Breast epithelium (tissue), 4 donors: ENCODE measurements at places on chromosomes 12 and 14. TPM values are rescaled to one million over a fixed set of nuclear protein-coding genes. Genes with fewer than 3 reads are reported as not detected.

GRCh38 chr12:53674977-53675700 is 744 bp downstream of the ATP5MC2 start:
- no peak for DNase-seq

GRCh38 chr12:20508962-20509361 is 140.6 kb downstream of the PDE3A start:
- DNase-seq = no peak

GRCh38 chr12:131441060-131441396 is 269.9 kb upstream of the SFSWAP start:
- no peak for DNase-seq

DNA sequence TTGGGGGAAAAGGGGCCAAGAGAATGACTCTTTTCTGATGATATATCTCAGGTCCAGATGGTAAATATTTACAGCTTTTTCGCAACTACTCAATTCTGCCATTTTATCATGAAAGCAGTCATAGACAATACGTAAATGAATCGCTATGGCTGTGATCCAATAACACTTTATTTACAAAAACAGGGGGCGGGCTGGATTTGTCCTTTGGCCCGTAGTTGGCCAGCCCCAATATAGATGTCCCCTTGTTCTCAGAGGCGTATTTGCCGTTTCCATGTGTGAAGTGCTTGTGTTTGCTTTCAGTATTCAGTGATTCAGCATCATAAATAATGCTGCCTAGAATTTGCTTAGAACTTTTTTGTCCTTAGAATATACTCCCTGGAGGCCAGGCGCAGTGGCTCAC is 77.2 kb downstream of the CCDC92 start:
- no peak for DNase-seq

- DNase-seq = no peak
Observed at GRCh38 chr14:83473416-83474235, 1940.0 kb upstream of the SEL1L start.

GRCh38 chr12:93360688-93361087 is 17.0 kb upstream of the NUDT4 start:
- DNase-seq = no peak

GRCh38 chr12:106782619-106783018 is 8.1 kb downstream of the RIC8B start:
- no peak for DNase-seq

DNA sequence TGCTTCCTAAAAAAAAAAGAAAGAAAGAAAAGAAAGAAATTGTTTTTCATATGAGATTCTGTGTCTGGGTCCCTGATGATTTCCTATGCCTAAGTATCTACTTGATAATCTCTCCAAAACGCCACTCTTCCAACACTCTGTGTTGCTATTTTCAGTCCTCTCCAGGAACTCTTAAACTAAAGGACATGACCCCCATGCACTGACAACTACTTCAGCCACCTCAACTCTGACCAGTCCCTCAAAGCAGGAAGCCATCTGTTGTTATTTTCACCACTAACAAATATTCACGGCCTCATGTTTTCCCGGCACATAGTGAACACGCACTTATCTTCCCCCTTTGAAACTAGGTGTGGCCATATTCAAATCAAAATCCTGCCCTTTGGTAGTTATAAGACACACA is 259.3 kb downstream of the PPFIA2 start:
- DNase-seq = no peak

DNA sequence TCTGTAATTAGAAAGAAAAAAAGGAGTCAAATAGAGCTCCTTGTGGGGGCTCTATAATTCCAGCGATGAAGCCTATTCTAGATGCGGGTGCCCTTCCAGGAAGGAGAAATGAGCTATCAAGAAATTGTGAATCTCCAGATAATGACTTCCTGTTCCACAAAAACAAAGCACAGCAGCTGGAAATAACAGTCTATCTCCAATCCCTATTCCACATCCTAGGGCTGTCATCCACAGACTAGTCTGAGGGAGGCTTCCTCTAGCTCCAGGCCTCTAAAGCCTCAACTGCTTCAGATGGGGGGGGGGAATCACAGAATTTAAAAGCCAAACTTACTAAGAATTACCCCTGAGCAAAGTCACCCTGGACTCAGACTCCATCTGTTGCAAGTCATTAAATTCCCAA is 77.4 kb upstream of the GTF2A1 start:
- no peak for DNase-seq

DNA sequence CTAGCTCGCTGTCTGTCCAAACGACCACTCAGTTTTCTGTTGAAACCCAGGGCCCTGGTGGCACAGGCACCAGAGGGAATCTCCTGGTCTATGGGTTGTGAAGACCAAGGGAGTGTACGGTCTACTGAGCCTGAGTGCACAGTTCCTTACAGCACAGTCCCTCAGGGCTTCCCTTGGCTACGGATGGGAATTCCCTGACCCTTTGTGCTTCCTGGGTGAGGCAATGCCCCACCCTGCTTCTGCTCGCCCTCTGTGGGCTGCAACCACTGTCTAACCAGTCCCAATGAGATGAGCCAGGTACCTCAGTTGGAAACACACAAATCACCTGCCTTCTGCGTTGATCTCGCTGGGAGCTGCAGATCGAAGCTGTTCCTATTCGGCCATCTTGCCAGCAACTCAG is 22.6 kb downstream of the GPHN start:
- DNase-seq = no peak

GRCh38 chr12:27344246-27344645 is 11.6 kb downstream of the BMAL2 start:
- no peak for DNase-seq

- DNase-seq = no peak
Observed at GRCh38 chr12:27550653-27550975, 26.6 kb downstream of the PPFIBP1 start.

DNA sequence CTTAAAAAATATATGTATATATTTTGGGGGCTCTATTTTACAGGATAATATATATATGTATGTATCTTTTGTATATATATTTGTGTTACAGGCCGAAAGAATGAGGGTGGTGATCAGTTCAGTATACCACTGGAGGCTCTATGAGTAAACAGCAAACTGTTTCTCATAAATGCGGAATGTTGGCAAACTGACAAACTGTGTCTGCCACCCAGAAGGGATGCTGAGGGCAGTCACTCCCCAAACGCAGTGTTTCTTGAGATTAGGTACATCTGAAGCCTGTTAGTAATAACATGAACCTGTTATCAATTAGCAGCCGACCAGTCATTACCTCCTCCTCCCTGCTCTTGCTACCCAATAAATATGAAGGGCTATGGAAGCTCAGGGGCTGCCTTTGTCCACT is 20.8 kb downstream of the TNFAIP2 start:
- DNase-seq = no peak

GRCh38 chr14:101105045-101105444 is 201.5 kb upstream of the RTL1 start:
- DNase-seq = no peak

DNA sequence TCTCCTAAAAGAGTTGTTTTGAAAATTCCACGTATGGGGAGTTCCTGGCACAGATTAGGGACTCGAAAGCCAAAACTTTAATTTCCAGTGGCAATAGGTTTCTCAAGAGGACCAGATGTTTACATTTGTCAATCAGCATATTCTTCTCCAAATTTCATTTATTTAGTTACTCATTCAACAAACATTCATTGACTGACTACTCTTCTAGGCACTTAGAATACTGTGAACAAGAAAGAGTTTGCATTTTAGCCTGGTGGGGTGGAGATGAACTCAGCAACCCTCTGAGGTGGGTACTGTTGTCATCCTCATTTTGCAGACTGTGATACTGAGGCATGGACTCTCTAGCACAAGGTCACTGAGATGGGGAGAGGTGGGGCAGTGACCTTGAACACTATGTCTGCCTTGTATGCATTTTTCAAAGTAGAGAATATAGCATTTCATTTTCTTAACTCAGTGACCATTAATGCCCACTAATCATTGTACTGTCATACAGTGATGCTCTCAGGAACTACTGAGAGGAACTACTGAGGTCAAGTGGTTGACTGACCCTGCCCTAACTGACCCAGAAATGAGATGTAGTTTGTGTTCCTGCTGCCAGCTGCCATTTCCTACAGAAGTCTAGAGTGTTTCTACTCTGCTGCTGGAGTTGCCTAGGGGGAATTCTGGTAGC is 2.2 kb downstream of the L3HYPDH start:
- DNase-seq = no peak

GRCh38 chr14:101235335-101236103 is 325.8 kb upstream of the DIO3 start:
- DNase-seq = no peak

DNA sequence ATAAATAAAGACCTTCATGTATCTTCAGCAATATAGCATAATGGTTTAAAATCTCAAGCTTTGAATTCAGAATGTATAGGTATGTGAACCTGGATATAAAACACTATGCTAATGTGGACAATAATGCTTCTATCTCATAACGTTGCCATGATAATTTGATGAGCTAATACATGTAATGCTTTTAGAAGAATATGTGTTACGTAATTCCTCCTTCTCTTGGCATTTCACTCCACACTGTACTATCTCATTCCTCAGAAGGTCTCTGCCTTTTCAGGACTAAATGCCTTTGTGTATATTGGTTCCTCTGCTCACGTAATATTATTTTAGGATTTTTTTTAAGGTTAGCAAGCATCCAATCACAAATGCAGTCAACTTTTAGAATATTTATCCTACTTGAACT is 86.5 kb downstream of the FOXA1 start:
- DNase-seq = no peak

- no peak for DNase-seq
Observed at GRCh38 chr14:104094709-104095425, 9.4 kb downstream of the ASPG start.

GRCh38 chr12:57154804-57155434 is 7.5 kb upstream of the LRP1-AS start:
- no peak for DNase-seq

DNA sequence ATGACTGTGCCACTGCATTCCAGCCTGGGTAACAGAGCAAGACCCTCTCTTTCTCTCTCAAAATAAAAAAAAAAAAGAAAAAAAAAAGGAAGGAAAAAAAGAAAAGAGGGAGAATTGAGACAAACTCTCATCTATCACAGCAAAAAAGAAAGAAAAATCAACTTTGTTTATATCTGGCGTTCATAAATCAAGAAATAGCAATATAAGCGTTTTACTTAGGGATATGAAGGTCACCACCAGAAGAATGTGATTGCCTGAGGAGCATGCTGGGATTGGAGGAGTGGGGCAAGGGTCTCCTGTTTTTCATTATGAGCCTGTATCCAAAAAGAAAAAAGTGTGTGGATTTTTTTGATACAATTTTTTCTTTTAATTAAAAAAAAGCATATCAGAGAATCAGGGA is 78.4 kb downstream of the HECTD4 start:
- no peak for DNase-seq

DNA sequence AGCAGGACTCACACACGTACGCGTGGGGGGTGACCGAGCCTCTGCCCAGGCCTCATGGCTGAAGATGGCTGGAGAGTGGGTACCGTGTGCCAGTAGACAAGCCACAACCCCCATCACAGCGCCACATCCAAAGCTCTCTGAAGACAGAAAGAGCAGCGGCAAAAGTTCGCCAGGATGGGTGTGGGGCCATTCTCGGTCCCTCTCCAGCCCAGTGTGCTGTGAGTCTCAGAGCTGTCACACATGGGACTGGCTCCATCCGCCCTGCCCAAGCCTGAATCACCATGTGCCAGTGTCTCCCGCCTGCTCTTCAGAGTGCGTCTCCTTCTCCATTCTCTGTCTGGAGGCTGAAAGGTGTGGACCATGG is 5.7 kb downstream of the TMEM179 start:
- no peak for DNase-seq

- no peak for DNase-seq
Observed at GRCh38 chr14:93025055-93025454, 90.7 kb downstream of the ITPK1 start.

DNA sequence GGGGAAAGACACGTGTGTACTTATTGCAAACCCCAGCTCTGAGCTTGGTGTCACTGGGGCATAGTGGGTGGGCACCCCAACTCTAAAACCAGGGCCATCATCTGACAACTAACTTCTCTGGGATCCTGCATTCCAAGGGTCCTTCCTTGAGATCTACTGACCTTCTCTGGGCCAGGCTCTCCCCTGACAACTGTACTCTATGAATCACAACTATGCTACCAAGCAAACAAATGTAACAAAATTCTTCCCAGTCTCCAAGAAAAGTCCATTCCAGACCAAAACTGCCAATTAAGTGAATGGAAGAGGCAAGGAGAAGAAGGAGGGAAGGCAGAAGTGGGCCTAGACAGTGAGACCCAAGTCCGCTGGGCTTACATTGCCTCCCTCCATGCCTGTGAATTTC is 38.2 kb downstream of the VWF start:
- DNase-seq = no peak

GRCh38 chr14:52121441-52121840 is 52.6 kb upstream of the NID2 start:
- DNase-seq = no peak

DNA sequence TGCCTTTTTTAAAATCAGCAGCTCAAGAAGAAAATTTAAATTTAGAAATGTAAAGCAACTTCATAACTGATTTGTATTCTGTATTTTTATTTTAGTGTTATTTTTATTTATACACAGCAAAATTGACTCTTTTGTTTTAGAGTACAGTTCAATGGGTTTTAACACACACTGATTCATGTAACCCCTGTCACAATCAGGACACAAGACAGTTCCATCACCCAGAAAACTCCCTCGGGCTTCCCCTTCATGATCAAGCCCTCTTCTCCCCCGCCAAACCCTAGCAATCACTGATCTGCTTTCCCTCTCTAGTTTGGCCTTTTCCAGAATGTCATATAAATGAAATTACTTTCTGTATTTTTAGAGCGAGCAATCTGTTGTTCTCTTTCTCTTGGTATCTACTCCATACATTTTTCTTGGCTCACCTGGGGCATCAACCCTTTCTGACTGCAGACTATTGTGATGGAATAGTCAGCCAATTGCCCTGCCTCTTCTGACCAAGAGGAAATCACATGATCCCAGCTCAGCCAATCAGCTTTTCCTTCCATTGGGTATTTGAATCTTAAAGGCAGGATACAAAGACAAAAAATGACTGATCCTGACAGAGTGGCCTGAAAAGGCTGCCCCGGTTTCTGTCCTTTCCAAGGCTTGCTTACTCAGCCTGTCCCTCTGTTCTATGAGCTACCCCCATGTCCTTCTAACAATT is 5.3 kb downstream of the SLC5A8 start:
- DNase-seq = no peak

GRCh38 chr14:91888641-91889476 is 21.5 kb upstream of the TC2N start:
- DNase-seq = no peak

- DNase-seq = no peak
Observed at GRCh38 chr12:132346471-132347175, 17.2 kb upstream of the GALNT9 start.

The E2F7 gene
- total RNA-seq = 0.44 TPM

The TDRD9 gene
- 4.0 TPM for total RNA-seq

The GPD1 gene
- 4,731 TPM for total RNA-seq

The EML5 gene
- 0.96 TPM for total RNA-seq

The C12orf54 gene
- total RNA-seq = not detected

The AGAP2 gene
- total RNA-seq = 1.2 TPM

The FGF6 gene
- not detected for total RNA-seq

The IKZF4 gene
- total RNA-seq = 4.6 TPM

The IFNG gene
- total RNA-seq = not detected

The CSRP2 gene
- 23.3 TPM for total RNA-seq

The VASH1 gene
- total RNA-seq = 5.8 TPM
